ENCODE measurements at places on chromosomes 5 and 9.

GRCh38 chr9:35070823-35071813, 1.3 kb downstream of the VCP start:
- no peak for DNase-seq

- DNase-seq = no peak
Observed at GRCh38 chr5:178277866-178278265, 45.3 kb upstream of the PHYKPL start.

DNA sequence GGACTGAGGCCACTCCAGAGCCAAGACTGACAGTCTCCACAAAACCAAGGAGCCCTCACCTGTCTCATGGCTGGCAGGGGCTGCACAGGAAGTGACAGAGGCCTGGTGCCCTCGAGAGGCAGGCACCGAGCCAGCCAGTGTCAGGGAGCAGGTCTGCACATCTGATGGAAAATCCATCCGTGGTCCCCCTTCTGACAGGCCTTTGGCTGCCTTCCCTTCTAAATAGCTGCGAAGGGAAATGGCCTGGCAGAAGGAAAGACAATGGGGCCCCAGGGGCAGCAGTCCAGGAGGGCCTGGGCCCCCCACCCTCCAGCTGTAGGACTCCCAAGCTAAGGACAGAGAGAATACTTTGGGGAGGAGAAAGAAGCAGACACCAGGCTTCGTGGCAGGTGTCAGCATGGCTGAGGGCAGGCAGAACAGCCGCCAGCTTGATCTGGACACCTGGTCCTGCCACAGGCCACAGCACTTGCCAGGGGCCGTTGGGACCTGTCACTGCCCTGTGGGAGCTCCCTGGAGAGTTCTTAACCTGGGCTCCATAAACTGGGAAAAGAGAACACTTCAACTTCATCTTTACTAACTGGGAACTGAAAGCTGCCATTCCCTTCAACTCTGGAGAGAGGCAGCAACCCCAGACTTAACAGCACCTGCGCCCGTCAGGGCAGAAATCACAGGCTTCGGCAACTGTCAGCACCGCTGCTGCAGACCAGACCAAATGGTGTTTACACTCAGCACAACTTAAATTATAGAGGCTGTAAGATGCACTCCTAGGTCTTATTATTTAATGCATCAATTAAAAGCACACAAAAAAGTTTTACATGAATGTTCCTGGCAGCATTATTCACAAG, 22.0 kb downstream of the ADAMTS2 start:
- DNase-seq = no peak

DNA sequence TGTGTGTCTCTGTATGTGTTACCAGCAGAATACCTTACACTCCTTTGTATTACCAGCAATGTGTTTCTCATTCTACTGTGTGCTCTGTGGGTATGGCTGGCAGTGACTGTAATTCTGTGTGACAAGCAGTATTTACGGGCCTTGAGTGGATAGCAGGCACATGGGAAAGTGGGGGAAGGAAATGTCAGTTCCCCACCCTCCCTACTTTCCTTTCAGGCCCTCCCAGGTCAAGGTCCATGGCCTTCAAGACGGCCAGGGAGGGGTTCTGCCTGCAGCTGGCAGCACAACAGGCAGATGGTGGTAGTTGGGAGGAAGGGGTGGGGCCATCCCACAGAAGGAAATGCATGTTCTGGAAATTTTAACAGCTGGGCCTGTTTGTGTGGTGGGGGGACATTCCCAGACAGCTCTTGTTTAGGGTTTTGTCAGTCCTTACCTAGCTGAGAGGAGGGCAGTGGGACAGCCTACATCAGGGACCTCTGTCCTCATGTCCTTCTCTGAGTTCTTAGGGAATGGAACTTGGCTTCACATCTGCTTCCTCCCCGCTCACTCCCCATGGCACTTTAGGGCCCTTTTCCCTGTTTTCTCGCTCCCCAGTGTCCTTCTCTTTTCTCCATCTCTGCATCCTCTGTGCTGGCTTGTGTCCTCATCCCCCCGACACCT, 14.6 kb upstream of the TNIP1 start:
- DNase-seq = no peak

GRCh38 chr5:131324303-131324702, 60.5 kb downstream of the CDC42SE2 start:
- no peak for DNase-seq

GRCh38 chr9:117437283-117437682, 22.4 kb upstream of the ASTN2 start:
- DNase-seq = no peak

DNA sequence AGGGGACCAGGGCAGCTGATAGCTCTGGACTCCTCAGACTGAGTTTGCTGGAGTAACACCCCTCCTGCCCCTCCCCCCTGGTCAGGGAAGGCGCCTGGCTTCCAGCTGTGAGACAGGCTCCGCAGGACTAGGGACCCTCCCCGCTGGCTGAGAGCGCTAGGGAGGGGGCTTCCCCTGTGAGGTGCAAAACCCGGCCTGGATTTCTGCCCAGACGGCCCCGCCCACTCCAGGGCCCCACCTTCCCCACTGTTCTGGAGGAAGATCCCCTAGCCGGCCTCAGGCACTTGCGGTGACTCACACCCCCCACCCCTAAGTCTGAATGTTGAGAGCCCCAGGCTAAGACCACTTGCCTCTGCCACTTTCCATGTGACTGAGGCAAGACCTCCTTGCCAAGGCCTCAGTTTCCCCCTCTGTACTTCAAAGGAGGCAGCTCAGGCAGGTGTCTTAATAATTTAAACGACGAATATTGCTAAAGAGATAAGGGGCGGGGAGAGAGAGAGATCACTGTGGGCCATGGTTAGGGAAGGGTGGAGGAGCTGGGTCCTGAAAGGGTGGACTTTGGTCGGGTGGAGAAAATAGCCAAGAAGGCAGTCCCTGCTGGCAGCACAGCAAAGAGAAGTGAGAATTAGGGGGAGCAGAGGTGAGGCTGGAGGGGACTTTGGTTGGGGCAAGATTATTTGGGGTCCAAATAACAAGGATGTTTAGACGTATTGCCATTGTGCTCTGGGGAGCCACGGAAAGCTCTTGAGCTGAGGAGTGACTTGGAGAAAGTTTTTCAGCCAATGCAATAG, 1.0 kb upstream of the DAB2IP start:
- DNase-seq = no peak

DNA sequence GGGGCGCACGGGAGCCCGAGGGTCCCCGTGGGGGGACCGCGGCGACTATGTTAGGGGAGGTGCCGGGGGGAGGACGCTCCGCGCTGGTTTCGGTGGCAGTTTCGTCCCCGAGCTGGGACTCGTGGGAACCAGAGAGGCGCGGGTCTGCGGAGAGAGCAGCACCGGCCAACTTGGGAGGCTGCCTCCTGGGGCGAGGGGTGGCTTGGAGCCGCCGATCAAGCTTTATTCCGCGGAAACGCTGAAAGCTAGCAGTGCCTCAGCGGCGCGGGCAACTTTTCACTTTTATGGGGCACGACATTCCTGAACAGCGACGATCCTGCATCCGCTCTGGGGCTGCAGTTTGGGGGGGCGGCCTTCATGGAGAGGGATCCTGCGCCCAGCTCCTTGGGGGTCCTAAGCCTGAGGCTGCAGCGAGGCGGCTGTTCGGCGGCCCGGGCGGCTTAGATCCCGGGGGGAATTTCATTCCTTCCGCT, 369 bp downstream of the OCLN start:
- DNase-seq = no peak

GRCh38 chr5:168318240-168318639, 26.8 kb downstream of the WWC1 start:
- DNase-seq = no peak

DNA sequence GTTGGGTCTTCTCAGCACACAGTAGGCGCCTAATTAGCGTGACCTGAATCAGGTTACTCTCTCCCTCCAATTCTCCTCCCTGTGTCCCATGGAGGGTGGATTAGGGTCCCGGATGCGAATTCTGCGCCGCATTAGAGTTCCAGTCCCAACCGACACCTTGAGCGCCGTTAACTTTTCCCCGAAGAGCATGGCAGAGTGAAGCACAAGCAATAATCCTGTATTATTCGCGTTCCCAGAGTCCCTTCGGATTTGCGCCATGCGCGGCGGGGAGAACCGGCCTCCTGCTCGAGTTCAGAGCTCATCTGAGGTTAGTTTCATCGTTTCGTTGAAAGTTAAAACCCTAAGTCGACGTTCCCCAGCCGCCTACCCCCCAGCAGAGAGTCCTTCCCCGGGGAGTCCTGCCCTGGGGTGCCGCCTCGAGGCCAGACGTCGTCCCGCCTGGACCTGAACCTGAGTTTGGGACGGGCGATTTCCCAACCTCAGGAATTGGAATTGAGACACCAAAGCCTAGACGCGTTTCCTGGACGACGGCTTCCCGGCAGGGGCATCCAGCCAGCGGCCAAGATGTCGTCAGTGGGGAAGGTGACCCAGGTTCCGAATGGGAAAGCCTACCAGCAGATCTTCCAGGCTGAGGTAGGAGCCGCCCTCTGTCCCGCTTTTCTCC, at the start of gene CCDC180:
TSS of gene CCDC180 (plus strand) at position 160 of the 664 bp plus-strand sequence. CDS start at position 565, 405 bp downstream.
- DNase-seq = no peak

GRCh38 chr9:126693428-126693944, 79.8 kb downstream of the LMX1B start:
- no peak for DNase-seq

DNA sequence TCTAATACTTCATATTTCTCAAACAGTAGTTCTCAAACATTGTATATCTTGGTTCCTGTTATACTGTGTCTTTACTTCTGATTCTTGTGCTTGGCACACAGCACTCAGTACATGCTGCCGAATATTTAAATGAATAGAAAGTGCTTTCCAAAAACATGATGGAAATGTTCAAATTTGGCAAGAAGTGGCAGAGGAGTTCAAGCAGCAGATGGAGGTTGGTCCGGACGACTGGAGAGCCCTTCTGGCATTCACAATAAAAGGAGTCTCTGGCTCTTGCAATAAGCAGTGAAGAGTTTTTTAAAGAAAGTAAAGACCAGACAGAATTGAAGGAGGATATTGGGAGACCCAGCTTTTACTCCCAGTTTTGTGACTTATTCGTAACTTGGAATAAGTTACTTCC, 36.3 kb downstream of the TSTD2 start:
- DNase-seq = no peak
